ENCODE measurements at places on chromosomes 13 and 19.

DNA sequence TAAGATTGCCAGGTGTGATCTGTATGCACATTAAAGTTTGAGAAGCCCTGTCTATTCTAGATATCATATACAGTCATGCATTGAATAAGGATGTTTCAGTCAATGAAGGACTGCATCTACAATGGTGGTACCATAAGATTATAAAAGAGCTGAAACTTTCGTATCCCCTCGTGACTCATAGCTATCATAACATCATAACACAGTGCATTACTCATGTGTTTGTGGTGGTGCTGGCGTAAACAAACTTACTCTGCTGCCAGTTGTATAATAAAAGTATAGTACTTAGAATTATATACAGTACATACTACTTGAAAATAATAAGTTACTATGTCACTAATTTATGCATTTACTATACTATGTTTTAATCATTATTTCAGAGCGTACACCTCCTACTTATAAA, 489.3 kb downstream of the GPC6 start:
- DNase-seq, result no peak

GRCh38 chr19:613732-614567, 19.4 kb downstream of the POLRMT start:
- DNase-seq, result no peak

DNA sequence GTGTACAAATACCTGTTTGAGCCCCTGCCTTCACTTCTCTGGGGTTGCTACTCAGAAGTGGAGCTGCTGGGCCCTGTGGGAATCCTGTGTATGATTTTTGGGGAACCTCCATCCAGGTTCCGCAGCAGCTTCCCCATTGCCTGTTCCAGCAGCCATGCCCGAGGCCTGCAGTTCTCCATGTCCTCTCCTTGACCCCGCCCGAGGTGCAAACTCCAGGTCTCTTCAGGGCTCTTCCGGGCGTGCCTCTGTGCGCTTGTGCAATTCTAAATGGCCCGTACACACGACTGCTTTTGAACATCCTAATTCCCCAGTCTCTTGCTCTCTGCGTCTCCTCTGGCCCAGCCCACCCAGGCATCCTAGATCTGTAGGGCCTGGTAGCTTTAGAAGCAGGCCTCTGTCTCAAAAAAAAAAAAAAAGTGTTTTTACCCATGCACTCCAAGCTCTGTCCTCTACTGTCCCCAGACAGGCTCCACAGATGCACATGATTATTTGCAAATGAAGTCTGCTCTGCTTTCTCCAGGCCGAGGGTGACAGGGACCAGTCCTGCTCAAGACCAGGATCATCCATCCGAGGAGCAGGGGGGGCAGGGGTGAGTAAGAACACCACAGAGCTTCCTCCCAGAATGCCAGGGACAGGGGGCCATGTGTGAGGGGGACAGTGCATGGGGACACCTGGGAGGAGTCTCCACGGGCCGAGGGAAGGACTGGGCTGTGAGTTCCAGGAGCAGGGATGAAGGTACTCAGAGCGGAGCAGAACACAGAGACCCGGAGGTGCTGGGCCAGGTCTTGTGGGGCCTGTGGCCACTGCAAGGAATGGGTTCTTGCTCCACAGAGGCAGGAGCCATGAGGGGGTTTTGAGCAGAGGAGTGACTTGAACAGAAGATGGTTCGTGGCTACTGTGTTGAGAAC, 51.7 kb downstream of the SLC7A9 start:
- DNase-seq, result no peak

DNA sequence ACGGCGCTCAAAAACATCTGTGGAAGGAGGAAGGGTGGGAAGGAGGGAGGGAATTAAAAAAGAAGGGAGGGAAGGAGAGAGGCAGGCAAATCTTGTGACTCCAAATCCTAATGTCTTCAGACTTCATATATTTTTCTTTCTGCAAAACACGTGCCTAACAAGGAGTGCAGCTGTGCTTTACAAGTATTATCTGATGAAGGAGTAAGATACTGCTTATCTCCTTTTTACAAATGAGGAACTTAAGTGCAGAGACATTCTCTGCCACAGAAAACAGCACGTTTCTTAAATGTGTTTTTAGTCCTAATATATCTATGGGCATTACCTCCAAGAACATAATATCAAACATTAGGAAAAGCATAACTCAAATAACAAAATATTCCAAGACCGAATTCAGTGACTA, 6.5 kb downstream of the FLT3 start:
- DNase-seq, result no peak

DNA sequence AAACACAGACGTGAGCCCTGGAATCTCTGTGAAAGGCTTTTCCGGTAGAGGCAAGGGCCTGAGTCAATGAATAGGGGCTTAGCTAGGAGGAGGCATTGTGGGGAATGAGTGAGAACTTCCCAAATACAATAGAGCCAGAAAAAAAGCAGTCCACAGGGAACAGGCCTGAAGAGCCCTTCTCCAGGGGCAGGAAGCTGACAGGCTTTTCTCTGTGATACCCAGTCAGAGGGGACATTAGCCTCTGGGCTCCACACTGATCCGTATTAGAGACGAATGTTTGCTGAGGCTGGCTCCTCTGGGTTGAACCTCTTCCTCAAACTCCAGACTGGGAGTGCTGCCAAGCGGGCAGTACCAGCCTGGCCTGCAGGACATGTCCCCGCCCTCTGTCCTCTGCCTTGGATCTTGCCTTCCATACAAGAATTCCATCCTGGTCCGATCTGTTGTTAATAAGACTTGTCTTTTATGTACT, 2.3 kb downstream of the DHRS12 start:
- DNase-seq, result no peak

- DNase-seq, result no peak
Measured at GRCh38 chr19:35883882-35884281, 15.5 kb downstream of the APLP1 start.

GRCh38 chr13:75390229-75390628, 91.7 kb downstream of the TBC1D4 start:
- DNase-seq, result no peak

- no peak for DNase-seq
Measured at GRCh38 chr13:81779876-81780275, 1439.0 kb upstream of the SPRY2 start.

- DNase-seq, result no peak
Measured at GRCh38 chr19:16041299-16041990, 34.9 kb upstream of the TPM4 start.

DNA sequence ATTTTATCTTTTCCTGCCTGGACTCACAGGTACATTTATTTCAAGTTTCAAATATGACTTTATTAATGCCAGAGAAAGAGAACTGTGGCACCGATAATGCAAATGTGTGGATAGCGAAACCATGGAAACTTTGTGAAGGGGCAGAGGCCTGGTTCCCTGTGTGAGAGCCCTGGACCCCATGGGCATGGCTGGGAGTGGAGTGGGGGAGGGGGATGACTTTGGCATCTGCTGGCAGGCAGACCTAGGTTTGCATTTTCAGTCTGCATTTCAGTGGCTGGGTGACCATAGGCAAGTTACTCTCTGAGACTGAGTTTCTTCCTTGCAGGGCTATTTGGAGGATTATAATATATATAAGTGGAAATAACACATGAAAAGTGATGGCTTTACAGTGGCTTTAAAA, 163.8 kb upstream of the TMTC4 start:
- DNase-seq, result no peak

DNA sequence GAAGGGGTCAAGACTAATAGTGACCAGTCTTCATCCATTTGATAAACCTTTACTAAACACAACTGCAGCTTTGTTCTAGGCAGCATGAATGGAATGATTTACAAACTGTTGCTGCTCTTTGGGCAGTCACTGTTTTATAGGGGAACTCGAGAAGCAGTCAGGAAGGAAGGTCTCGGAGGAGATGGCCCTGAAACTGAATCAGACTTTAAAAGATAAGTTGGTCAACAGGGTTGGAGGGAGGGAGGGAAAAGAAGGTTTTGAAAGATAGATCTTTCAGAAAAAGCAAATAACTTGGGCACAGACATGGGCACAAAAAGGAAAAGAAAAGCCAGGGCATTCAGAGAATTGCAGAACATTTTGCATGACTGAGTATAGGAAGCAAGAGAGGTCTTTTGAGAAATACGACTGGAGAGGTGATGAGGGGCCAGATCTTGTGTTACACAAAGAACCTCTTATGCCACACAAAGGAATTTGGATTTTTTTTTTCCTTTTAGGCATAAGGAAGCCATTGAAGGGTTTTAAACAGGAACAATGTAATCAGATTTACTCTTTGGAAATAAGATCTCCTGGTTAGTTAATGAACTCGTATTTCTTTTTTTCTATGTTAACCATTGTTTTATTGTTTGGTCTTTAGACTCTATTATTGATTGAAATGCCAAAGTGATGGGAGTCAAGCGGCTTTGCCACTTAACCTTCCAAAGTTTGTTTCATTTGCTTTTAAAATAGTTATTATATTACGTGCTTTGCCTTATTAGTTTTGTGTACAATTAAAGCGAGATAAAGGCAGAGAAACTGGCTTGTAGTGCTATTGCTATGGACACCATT, 37.5 kb upstream of the SACS start:
- DNase-seq, result no peak

- no peak for DNase-seq
Measured at GRCh38 chr13:66612983-66613382, 617.2 kb downstream of the PCDH9 start.

- no peak for DNase-seq
Measured at GRCh38 chr13:111456452-111457230, 136.2 kb downstream of the TEX29 start.

GRCh38 chr19:58279925-58280316, 1.2 kb downstream of the ZNF8 start:
- no peak for DNase-seq

- DNase-seq, result no peak
Measured at GRCh38 chr19:43780706-43781525, at the start of gene KCNN4. TSS of gene KCNN4 (minus strand) at chr19:43780973. CDS start at chr19:43780861, 112 bp downstream.

DNA sequence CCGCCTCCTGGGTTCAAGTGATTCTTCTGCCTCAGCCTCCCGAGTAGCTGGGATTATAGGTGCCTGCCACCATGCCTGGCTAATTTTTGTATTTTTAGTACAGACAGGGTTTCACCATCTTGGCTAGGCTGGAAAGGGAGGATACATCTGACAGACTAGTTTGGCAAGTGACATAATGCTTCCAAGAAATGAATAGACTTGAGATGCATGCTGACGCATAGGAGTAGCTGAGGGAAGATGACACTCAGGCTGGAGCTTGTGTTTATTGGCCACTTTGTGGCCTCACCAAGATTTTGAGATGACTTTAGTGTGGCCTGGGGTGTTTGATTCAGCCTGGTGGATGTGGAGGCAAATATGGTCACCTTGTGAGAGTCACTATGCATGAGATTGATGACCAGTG, 4.0 kb downstream of the ZNF586 start:
- DNase-seq, result no peak

DNA sequence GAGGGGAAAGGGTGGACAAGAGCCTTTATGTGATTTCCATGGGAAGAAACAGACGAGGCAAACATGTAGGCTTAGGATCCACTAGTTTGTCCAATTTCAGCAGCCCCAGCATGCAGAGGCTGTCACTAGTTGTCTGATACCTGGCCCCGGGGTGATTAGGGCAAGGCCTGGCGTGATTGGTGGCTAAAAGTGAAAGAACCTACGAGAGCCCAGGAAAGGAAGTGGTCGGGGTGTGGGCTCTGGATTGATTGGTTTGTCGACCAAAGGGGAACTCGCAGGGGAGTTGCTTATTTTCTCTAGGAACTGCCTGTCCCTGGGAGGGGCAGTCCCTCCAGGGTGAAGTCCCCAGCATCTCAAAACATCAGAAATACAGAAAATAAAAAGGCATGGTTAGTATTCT, 64.2 kb upstream of the UQCRFS1 start:
- no peak for DNase-seq

- no peak for DNase-seq
Measured at GRCh38 chr13:31208559-31209122, 8.9 kb downstream of the B3GLCT start.

GRCh38 chr19:23787106-23787505, 28.4 kb upstream of the ZNF681 start:
- DNase-seq, result no peak

- DNase-seq, result no peak
Measured at GRCh38 chr19:39696387-39696786, 7.9 kb upstream of the LGALS14 start.

DNA sequence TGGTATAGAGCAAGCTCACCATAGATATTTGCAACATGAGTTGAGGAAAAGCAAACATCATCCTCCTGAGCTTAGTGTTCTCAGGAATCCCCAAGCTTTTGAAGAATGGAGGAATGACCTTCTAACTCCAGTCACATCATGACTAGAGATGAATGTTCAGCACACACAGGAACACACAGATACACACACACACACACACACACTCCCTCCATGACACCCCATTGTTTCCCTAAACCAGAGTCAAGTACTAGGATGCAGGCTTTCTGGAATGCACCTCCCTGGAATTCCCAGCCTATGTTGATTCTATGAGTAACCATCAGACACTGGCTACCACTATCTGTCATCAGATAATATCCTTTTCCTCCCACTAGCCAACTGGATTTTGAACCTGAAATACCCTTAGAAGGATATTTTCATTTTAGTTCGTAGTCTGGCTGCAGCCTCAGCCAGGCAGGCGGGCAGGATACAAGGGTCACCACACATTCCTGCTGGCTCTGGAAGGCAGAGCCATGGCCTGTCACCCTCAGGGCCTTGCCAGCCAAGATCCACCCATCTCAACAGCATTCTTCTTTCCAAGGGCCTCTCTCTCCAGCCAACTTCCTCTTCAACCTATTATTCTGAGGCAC, 162.4 kb downstream of the FOXO1 start:
- peak; percentile 20 for DNase-seq

DNA sequence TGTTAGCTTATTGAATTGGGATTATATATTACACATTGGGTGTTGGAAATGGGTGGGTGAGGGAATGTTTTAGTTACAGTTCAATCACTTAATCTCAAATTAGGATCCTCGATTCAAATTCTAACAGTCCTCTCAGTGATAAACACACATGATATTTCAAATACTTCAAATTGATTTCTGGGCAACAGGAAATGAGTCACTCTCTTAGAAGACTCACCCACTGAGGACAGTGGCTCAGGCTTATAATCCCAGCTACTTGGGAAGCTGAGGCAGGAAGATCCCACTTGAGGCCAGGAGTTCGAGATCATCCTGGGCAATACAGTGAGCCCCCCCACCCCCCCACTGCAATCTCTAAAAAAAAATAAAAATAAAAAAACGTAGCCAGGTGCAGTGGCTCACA, 435.3 kb downstream of the KLF12 start:
- DNase-seq, result no peak

DNA sequence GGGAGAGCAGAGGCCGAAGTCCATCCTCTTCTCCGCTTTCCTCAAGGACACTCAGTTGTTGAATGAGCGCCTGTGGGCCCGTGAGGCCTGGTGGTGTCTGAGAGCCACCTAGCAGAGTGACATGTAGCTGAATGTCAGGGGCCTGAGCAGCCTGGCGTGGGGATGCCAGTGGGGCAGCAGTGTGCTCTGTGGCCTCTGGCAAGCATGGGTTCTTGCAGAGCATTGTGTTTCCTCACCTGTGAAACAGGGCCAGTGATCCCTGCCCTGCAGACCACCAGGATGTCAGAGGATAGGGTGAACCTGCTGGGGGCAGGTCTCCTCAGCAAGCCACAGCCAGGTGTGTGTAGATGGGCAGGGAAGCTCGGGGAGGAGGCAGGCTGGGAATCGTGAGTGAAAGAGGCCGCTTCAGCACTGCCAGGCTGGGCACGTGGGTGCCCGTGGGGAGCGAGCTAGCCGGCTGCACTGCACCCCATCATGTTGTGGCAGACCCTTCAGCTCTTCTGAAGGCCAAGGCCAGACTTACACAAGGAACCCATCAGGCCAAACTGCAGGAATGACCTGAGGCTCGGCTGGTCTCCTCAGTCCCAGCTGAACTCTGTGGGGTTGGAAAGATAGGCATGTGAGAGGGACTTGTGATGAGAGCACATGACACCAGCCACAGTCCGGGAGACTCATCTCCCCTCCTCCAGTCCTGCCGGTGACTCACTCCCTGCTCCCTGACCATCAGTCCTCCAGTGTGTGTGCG, 5.0 kb downstream of the PPP1R37 start:
- peak; percentile 55 for DNase-seq

All from brain pericyte (primary cell).